Spinal cord (tissue), 10 donors: ENCODE measurements at places on chromosomes 11 and 22. TPM values are rescaled to one million over a fixed set of nuclear protein-coding genes. Genes with fewer than 3 reads are reported as not detected.
A peak's percentile ranks its signal among the peaks of the same experiment; 100 is the strongest.

DNA sequence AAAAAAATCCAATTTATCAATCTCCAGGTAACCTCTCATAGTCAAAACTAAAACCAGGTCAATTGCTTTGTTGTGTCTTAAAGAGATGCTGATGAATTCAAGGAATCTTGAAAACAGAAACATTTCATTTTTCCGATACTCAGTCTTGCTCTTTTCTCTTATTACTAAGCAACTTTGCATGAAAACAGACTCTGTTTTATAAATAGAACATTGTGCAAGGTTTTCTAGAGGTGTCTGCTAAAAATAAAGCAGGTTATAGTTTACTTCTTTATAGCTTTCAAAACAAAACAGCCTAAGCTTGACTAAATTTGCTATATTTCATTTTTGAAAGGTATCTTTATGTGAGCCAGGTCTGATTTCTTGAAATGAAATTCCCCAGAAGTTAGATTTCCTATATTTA is 109.3 kb downstream of the ARL14EP start:
- DNase-seq: no peak

The ISX gene
- not detected for total RNA-seq

The CSF2RB gene
- 3.1 TPM for total RNA-seq

The HBG2 gene
- 14,331 TPM for total RNA-seq

GRCh38 chr22:41690476-41690875 is 1.8 kb upstream of the SNU13 start:
- no peak for DNase-seq

The GTF2H1 gene
- 57.7 TPM for total RNA-seq

- no peak for DNase-seq
These were observed 63.3 kb downstream of the ZC3H12C start for GRCh38 chr11:110156503-110156902.

The MRGPRX4 gene
- not detected for total RNA-seq

The APLNR gene
- 48.0 TPM for total RNA-seq

DNA sequence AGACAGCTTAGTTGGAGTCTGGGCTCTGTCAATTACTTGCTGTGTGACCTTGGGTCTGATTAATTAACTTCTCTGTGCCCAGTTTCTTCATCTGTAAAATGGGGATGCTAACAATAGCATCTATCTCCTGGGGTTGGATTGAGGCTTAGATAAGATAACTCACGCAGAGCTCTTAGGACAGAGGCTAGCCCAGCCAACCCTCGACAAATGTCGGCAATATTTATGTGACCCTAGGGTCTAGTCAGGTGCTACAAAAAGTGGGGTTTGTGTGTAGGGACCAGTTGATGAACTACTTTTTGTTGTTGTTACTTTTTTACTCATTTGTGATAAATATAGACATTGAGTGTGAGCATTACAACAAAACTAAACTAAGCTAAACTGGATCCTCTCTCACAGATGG is 22.4 kb downstream of the SYT13 start:
- no peak for DNase-seq

- no peak for DNase-seq
These were observed 386.6 kb upstream of the NARS2 start for GRCh38 chr11:78961247-78961646.

The UBQLNL gene
- total RNA-seq: 0.30 TPM

DNA sequence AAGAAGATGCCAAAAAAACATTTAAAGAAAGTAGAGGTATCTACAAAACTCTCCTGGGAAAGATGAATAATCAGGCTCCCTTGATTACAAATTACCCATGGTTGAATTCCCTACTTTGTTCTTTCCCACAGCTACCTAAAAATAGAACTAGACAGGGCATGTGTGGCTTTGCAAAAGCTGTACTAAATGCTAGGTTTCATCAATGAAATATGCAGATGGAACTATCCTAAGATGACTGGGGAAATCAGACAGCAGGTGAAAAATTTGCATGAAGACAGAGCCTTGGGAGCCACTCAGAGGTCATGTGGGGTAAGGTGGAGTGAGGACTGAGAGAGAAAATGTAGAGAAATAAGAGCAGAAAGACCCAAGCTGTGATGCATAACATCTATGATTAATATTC is 14.7 kb downstream of the LAYN start:
- no peak for DNase-seq

The SCGB2A2 gene
- total RNA-seq: not detected

The MOGAT2 gene
- total RNA-seq: not detected

GRCh38 chr11:57294225-57295131 is 30.3 kb downstream of the TNKS1BP1 start:
- DNase-seq: peak; percentile 83

The UBE4A gene
- 62.8 TPM for total RNA-seq

DNA sequence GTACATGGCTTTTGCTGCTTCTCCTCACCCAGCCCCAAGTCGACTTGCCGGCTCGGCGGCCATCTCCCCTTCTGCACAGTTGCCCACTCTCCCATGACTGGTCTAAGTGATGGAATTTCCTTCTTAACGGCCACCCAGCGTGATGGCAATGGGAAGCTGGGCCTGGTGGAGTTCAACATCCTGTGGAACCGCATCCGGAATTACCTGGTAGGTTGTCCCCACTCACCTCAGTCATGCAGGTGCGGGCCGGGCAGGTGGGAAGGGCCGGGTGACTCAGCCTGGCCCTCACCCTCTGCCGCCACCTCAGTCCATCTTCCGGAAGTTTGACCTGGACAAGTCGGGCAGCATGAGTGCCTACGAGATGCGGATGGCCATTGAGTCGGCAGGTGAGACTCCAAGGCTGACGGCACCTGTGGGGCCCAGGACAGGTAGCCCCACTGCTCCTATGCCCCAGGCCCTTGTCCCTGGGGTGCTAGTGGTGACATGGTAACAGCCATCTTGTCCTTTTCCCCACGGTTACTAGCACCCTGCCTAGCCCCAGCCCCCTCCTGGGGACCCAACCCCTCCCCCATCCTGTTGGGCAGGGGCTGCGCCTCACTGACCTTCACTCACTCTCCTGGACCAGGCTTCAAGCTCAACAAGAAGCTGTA is 28.1 kb downstream of the CAPN1 start:
- DNase-seq: no peak

DNA sequence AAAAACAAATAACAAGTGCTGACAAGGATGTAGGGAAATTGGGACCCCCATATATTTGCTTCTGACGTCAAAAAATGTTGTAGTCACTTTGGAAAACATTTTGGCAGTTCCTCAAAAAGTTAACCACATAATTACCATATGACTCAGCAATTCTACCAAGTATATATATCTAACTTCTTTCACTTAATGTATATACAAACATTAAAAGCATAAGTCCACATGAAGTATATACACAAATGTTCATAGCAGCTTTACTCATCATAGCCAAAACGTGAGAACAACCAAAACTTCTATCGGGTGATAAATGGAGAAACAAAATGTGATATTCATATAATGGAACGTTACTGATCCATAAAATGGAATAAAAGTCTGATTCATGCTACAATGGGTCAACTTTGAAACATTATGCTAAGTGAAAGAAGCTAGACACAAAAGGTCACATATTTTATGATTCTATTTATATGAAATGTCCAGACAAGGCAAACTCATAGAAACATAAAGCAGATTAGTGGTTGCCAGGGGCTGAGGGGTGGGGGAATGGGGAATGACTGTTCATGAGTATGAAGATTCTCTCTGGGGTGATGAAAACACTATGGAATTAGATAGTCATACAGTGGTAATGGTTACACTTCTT is 48.7 kb upstream of the TEAD1 start:
- no peak for DNase-seq

The ADORA2A gene
- total RNA-seq: 9.6 TPM

- DNase-seq: no peak
These were observed 303.5 kb upstream of the PDGFD start for GRCh38 chr11:104467404-104467803.

DNA sequence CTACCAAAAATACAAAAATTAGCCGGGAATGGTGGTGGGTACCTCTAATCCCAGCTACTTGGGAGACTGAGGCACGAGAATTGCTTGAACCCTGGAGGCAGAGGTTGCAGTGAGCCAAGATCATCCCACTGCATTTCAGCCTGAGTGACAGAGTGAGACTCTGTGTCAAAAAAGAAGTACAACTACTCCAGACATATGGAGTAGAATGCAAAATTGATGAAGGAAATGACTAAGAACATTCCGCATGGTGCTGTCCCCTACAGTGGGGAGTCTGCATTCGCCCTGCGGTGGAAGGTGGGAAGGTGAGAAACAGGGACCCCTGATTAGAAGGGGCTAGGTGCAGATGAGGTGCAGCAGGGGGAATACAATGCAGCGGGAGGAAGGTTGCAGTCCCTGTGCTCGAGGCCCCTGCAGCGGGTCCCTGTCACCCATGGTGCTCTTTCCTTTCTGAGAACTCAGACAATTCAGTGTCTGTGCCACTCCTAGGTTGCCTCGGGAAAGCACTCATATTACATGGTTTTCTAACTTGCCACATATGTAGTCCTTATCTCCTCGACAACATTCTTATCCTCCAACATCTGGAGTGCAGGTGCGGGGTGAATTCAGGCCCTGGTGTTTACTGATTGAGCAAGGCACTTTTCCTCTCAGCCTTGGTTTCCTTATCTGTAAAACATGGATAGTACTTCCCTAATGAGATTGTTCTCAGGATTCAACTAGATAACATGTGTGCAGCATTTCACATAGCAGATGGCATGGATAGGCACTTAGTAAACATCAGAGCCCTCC is 5.2 kb downstream of the POLD4 start:
- DNase-seq: no peak
